ENCODE measurements at places on chromosomes 6 and 20.

- DNase-seq, result peak; percentile 41
Measured at GRCh38 chr20:53547664-53548239, 45.9 kb downstream of the ZNF217 start.

- DNase-seq, result no peak
Measured at GRCh38 chr6:10721850-10722569, 860 bp upstream of the TMEM14C start.

DNA sequence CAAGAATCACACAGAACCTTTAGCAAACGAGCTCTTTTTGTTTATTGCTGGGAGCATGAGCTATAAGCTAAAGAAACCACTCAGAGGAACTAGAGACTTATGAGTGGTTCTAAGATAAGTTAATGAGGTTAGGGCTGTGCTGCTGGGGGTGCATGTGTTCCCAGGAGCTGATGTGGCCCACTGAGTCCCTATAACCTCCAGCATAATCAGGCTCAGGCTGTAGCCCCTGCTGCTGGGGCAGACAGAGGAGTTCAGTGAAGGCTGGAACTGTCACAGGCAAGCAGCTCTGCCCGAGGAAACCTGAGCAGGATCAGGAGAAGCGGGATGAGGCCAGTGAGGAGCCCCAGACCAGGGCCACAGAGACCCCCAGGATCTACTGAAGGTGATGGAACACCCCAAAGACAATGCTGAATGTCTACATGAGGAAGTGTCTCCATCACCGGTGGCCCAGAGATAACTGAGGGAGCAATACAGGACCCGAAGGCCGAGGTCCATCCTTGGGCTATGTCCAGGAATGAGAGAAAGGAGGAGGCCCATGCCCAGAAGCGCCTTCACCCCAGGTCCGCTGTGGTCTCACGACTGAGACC lies 17.3 kb downstream of the TUBB2B start:
- no peak for DNase-seq

DNA sequence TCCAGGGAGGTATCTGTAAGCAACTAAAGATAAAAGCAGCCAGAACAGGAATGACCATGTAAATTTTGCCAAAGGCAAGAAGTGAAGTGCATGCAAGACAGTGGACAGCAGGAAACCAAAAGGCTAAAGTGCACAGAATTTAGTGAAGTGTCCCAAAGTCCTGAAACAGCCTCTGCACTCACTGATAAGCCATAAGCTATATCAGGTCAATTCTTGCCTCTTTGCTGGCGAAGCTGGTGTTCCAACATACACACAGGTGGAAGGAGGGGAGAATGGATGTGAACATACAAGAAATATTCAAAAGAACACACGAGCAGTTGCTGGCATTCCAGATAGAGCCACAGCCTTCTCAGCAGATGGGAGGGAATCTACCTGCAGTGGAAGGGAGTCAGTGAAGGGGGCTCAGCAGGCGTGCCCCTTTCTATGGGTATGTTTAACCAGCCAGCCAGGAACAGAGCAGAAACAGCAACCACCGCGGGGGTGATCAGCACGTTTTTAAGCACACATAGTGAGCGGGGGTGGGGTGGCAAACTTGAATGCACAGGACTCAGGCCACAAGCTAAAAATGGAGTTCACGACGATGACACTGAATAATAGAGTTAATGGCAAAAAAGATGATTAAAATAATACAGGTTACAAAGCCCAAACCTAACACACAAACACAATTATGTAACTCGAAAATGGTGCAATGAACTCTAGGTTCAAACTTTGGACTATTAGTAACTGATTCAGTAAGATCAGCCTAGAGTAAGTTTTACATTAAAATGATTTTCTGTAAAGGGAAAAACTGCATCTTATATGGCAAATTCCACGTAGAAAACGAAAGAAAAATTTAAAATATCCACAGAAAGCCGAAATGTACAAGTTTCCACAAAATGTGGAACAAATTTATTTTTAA lies 1.2 kb downstream of the ECI2 start:
- no peak for DNase-seq

GRCh38 chr6:105759946-105760345 lies 326.2 kb upstream of the PRDM1 start:
- DNase-seq, result no peak

DNA sequence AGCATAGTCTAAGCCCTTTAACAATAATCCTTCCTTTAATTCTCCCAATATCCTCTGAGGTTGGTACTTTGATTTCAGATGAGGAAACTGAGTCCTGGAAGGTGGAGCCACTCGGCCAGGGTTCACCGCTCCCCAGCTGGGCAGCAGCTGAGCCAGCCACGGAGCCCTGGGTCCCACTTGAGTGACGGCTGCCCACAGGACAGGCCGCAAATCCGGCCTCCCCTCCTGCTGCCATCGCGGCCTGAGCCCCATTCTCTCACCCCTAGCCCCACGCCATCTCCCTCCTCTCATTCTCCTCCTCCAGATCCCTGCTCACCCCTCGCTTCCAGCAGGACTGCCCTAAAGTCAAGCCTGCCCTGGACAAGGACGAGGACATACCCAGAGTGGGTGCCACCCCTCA lies 41.4 kb downstream of the AGPAT4 start:
- DNase-seq, result no peak

DNA sequence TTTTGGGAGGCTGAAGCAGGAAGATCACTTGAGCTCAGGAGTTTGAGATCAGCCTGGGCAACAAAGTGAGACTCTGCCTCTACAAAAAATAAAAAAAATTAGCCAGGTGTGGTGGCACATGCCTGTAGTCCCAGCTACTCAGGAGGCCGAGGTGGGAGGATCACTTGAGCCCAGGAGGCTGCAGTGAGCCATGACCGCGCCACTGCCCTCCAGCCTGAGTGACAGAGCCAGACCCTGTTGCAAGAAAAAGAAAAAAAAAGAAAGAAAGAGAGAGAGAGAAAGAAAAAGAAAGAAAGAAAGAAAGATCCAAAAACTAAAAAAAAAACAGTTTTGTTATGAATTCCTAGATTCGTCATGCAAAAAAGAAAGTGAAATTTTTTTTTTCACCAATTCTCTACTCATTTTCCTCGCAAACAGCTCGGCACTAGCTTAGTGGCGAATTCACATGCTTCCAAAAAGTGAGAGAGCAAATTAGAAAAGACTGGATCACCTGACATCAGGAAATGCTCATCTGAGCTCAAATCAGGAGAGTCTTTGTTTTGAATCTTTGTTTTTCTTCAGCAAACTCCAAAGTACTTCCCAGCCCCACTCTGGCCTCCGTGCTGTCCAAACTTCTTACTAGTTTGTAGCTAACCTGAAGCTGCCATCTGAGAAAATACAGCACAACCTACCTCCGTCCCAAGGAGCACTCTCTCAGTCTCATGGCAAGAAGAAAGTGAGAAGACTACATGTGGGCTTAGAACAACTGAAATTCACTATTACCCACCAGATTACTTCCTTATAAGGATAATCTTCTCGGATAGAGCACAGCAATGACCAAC lies 27.0 kb downstream of the IPCEF1 start:
- DNase-seq, result no peak

DNA sequence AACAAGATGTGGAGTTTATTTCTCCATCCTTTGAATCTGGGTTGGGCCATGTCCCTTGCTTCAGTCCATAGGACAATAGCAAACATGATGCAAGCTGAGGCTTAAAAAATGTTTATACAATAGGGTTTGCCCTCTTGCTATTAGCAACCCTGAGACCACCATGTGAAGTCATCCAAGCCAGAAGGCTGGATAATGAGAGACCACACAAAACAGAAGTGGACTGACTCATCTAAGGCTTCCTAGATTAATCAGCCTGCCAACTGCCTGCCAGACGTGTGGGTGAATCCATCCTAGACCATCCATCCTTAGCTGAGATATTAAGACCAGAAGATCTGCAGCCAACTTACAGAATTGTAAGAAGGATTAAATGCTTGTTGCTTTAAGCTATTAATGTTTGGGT lies 38.1 kb upstream of the ISM1 start:
- DNase-seq, result no peak

GRCh38 chr20:48886194-48886593 lies 35.3 kb upstream of the ARFGEF2 start:
- no peak for DNase-seq

GRCh38 chr20:22584522-22584921 lies at the start of gene FOXA2:
TSS of gene FOXA2 (minus strand) at chr20:22584572. CDS start at chr20:22584278, 294 bp downstream.
- DNase-seq, result peak; percentile 71

DNA sequence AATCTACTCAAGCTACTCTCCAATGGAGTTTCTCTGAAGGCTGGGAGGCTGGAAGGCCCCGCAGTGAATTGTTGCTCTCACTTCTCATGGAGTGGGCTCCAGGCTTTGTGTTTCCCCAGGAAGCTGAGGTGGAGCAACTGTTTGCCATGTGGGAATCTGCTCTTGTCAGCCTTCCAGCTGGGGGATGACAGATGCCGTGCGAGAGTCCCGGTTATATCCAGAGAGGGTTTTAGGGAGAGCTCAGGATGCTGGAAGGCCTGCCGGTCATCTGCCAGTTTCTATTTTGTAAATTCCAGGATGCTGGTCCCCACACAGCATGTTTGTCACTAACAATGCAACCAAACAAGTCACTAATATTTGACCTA lies 98.2 kb upstream of the NAA20 start:
- DNase-seq, result no peak

- DNase-seq, result no peak
Measured at GRCh38 chr6:106257195-106257594, 68.4 kb downstream of the ATG5 start.

DNA sequence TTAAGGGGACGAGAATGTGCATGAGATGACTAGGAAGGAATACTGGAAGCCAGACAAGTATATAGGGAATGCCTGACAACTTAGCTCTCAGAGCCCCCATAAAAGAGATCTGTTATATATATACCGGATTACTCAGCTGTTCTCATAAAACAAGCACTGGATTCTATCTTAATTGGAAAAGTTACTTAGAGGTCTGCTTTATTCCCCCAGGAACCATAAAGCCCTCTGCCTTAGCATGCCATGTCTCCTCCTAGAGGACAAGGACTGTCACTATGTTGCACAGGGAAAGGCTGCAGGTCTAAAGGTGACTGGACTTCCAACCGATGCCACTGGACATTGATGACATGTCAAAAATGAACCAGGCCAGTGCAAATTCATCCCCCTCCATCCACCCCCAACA lies 6.4 kb downstream of the EXOC2 start:
- DNase-seq, result no peak

DNA sequence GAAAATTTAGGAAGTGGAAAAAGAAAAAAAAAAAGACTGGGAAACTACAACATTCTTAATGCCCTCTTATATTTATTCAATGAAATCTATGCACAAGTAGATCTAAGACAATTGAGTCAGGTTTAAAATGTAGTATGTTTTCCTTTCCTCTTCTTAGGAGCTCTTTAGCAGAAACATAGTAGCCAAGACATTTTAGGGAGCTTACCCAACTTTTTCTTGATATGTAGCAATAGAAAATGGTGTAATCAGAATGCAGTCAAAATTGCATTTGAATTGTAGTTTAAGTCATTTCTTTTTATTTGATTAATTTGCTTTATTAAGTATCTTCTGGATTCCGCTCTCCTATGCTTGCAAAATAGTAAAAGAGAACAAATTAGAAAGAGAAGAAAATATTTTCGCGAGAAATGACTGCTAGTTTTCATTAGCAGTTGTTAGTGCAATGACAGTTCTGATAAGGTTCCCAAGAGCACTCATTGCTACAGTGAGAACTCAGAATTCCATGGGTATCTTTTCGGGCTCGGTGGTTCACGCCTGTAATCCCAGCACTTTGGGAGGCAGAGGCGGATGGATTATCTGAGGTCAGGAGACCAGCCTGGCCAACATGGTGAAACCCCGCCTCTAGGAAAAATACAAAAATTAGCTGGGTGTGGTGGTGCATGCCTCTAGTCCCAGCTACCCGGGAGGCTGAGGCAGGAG lies 52.2 kb downstream of the JARID2 start:
- no peak for DNase-seq

DNA sequence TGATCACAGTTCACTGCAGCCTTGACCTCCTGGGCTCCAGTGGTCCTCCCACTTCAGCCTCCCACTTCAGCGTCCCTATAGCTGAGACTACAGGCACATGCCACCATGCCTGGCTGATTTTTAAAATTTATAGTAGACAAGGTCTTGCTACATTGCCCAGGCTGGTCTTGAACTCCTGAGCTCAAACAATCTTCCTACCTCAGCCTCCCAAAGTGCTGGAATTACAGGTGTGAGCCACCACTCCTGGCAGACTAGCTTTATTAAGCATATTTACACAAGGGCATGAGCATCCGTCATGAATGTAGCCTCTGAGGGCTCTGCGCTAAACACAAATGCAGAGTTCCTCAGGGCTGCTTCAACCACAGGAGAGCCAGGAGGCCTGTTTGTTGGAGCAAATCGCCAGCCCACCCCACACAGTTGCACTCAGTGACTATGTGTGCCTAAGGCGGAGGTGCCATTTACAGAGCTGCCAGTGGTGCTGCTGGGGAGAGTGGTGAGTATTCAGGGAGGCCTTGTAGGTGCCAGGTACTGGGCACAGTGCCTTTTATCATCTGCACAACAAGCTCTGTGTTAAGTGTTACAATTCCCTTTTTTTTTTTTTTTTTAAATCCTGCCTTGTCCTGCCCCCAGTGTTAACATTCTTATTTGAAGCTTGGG lies 78.2 kb downstream of the PSMG4 start:
- DNase-seq, result no peak

DNA sequence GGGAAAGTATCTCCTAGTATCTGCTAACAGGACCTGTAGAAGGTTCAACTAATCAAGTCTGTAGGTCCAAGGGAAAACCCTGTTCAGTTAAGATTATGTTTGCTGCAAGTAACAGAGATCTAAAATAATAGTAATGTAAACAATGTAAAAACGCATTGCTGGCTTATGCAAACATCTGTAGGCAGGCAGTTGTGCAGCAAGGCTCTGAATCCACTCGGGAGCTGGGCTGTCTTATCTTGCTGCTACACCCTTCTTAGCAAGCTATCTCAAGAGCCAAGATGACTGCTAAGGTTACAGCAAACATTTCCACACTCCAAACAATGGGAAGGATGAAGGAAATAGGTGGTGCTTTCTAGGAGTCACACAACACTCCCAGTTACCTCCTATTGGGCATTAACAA lies 397.3 kb upstream of the NRSN1 start:
- no peak for DNase-seq

DNA sequence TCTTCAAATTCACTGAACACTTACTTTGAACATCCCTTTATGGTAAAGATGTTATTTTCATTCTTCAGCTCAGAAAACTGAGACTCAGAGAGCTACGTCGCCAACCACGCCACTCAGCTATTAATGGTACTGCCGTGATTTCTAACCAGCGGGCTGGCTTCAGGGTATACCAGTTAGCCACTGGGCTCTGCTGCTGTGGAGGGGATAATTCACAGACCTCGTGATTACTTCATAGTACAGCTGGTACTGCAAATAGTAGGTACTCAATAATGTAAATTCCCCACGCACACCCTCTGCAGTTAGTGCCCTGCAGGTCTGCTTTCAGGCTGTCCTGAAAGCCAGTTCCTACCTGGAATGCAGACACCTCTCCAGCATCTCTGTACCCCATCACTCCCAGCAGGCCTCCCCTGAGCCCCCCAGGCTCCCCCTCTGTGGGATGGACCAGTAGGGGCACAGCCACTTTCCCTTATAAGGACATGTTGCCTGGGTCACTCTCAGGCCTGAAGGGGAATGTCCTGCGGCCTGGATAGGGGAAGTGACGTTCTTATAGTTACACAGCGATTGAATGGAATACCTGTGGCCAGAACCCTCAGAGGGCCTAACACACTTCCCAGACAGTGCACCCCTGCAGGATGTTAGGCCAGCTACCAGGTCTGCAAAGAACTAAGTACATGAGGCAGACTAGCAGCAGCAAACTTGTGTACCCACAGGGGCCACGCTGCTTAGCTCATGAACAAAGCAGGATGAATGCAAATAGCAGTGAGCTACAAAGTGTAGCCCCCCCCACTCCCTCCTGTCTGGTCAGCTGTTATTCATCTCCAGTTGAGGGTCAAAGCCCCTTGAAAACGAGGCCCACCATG lies 1.3 kb upstream of the OCSTAMP start:
- DNase-seq, result no peak
